ENCODE measurements at places on chromosomes 4 and X. TPM values are rescaled to one million over a fixed set of nuclear protein-coding genes. Genes with fewer than 3 reads are reported as not detected.

Gene ETDB
- not detected for total RNA-seq

Gene KCND1
- total RNA-seq = 1.2 TPM

Gene CCKAR
- not detected for total RNA-seq

Gene ATOH1
- total RNA-seq = 0.48 TPM

DNA sequence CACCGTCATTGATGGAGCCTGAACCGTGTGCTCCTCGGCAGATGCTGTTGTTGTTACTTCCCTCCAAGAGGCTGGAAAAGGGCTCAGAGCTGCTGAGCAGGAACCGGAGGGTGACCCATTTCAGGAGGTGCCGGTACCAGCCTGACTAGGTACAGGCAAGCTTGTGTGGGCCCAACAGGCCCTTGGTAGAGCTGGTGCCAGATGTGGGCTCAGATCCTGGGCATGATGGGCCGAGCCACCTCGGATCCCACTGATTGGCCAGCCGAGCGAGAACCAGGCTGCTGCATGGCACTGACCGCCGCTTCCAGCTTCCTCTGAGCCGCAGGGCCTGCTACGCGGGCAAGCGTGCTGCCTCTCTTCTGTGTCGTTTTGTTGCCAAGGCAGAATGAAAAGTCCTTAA, 33.7 kb downstream of the NOP14 start:
- no peak for DNase-seq

DNA sequence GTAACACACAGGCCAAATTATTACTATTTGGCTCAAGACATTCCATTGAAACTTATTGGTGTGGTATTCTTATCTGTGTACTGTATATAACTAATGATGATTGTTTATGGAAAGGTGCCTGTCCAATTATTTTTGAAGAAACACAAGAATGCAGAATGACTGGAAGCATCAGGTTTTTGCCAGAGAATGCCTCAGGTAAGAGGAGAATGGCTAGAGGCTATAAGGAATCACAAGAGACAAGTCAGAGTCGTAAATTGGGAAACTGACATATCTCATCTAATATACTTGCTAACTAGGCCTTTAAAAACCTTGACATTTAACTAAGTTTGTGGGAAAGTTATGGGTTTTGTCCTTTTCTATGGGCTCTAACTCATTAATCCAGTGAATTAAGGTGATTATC, 69.3 kb upstream of the TTC29 start:
- no peak for DNase-seq

GRCh38 chr4:11505221-11505971, 76.7 kb upstream of the HS3ST1 start:
- DNase-seq = no peak

GRCh38 chrX:100379388-100379986, 30.6 kb downstream of the PCDH19 start:
- peak; percentile 22 for DNase-seq

- DNase-seq = no peak
Measured at GRCh38 chr4:33746979-33747378, 2497.3 kb downstream of the ARAP2 start.

DNA sequence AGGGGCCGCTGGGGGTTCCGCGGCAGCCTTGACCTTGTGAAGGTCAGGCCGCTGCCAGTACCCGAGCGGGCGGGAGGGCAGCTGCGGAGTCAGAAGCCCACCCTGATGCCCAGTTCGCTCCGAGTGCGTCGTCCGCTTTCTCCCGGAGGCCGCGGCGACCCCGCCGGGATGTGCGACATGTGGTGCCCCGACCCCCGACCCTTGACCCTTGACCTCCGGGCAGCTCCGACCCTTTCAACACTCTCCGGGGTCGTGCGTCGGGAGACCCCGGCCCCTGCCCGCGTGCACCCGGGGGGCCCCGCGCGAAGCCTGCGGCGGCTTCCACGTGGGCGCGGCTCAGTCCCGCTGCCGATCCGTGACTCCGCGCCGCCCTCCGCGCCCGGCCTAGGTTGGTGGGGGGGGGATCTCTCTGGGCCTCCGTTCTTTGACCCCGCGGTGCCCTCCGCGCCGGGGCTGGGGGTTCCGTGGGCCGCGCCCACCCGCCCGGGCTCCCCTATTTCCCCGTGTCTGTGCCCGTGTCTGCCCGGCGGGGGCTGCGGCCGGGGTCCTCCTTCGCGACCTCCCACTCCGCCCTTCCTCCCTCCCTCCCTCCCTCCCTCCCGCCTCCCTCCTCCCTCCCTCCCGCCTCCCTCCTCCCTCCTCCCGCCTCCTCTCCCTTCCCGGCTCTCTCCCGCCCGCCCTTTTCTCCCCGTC, 609 bp upstream of the SLC25A6 start:
- DNase-seq = peak; percentile 80

GRCh38 chr4:185249105-185249504, 39.7 kb downstream of the SNX25 start:
- DNase-seq = no peak

DNA sequence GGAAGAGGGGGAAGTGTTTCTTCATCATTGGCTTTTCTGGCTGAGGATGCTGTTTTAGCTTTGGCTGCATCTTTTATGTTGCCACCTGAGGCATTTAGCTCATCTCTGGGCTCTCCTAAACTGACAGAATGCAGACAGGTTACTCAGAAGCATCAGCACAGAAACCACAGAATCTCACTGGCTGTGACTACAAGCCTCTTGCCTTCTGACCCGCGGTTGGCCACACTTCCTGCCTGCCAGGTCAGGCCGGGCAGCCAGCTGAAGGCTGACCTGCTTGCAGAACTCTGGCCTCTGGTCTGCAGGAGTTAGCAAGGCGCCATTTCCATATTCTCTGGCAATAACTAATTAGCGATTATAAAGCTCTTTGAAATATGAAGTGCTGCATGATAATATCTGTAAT, 366.5 kb downstream of the MID1IP1 start:
- DNase-seq = no peak

GRCh38 chrX:18883961-18884765, 99.8 kb downstream of the PHKA2 start:
- no peak for DNase-seq

- DNase-seq = no peak
Measured at GRCh38 chrX:19747652-19748610, 139.5 kb downstream of the SH3KBP1 start.
